ENCODE measurements at places on chromosomes 7 and 10.

DNA sequence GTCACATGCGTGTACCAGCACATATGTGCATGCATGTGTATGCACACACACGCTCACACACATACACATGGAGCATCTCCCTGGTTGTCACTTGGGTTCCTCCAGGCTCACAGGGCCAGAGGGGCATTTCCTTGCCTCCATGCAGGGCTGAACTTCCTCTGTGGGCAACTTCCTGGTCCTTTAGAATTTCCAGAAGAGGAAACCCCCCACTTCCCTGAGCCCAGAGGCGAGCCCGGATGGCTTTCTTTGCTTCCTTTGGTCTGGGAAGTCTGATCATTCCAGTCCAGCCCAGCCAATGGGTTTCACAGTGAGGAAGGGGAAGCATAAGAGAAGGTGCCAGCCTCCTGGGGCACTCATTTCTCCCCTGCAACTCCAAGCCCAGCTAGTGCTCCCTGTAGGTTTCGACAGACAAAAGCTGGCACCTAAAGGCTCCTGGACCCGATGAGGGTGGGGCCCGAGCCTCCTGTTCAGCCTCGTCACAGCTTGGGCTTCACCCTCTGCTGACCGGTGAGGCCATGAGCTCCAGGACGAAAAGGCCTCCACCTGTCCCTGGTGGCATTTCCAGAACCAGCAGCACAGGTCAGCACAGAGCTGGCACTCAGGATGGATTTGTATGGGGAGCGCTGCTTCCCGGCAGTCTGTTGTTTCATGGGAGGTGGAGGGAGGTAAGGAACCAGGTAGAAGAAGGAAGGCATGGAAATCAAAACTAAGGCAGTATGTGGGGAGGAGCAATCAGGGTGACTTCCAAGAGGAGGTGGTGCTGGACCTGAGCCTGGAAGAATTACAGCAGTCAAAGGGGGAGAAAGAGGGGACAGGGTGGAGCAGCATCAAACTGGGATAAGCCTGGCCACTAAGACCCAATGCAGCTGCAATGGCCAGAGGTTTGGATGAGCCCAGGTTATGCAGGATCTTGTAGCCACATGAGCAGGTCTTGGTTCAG is 23.7 kb downstream of the BTBD16 start:
- DNase-seq: no peak

DNA sequence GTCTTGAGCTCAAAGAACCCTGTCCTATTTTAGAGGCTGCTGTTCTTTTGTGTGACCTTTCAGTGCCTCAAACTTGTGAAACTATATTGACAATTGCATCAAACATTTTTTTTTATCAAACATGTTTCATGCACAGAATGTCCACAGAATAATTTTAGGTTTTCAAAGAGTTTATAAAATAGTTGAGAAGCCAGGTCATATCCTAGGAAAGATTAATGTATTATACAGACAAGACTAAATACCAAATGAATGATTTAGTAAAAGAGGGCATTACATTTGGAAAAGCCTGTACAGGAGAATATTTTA is 67.0 kb downstream of the CDK6 start:
- no peak for DNase-seq

GRCh38 chr10:119522747-119523426 is 19.6 kb downstream of the RGS10 start:
- DNase-seq: no peak

DNA sequence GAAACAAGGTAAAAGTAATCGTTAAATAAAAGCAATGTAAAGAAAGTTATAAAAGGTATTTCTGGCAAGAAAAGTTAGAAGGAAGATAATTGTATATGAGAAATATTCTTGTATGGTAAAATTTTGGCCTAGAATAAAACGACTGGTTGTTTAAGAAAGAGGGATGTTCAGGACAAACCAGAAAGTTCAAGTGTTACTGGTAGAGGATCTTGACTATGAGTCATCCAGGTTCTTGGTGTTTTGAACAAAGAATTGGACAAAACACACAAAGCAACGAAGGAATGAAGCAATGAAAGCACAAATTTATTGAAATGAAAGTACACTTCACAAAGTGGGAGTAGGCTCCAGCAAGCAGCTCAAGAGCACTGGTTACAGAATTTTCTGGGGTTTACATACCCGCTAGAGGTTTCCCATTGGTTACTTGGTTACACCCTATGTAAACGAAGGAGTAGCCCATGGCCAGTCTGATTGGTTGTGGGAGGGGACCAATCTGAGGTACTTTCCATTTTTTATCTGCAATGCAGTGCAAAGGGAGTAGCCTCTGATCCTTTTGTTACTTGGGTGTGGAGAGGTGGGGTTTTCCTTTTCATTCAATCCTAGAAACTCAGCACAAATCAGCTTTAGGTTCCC is 22.4 kb upstream of the GARS1 start:
- DNase-seq: no peak

DNA sequence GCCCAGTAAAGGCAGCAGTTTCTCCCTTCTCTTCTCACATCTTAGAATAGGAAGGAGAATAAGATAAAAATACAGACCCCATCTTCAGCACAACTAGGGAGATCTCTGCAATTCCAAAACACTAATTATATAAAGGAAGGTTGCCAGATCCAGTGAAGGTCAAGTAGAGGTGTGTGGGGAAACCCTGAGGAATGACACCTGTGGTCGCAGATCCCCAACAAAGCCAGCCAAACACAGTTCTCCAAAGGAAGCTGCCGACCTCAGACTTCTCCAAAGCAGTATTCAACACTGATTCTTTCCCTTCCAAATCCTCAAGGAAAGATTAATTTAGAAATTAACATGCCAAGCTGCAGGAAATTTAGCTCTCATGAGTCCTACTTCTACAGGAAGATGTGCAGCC is 62.9 kb upstream of the OIT3 start:
- no peak for DNase-seq

DNA sequence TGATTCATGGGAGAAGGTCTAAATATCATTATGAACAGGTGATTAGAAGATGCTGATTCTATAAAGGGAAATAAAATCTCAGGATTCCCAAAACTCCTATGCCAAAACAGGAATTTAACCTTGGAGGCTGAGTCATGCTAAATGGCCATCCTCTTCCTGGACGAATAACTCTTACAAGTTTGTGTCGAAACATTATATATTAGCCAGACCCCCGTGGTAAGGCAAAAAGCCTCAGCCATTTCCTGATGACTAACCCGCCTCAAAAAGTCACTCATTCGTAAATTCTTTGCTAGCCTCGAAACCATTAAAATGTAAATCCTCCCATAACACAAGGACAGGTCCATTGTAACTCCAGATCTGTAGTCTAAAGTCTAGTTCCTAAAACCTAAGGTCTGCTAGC is 32.0 kb downstream of the CUL2 start:
- no peak for DNase-seq

GRCh38 chr10:63829020-63829419 is 307.8 kb downstream of the REEP3 start:
- DNase-seq: no peak

- no peak for DNase-seq
Measured at GRCh38 chr10:17316488-17317170, 88.6 kb downstream of the VIM start.

DNA sequence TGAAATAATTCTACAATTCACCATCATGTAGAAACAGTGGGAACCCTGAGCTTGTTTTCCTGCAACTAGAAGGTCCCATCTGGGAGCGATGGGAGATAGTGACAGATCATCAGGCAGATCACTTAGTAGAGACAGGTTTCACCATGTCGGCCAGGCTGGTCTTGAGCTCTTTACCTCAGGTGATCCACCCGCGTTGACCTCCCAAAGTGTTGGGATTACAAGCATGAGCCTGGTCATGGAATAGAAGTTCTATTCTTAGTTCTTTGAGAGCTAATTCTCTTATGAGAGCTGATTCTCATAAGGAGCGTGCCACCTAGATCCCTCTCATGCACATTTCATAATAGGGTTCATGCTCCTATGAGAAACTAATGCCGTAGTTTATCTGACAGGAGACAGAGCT is 778.0 kb upstream of the AUTS2 start:
- DNase-seq: no peak

DNA sequence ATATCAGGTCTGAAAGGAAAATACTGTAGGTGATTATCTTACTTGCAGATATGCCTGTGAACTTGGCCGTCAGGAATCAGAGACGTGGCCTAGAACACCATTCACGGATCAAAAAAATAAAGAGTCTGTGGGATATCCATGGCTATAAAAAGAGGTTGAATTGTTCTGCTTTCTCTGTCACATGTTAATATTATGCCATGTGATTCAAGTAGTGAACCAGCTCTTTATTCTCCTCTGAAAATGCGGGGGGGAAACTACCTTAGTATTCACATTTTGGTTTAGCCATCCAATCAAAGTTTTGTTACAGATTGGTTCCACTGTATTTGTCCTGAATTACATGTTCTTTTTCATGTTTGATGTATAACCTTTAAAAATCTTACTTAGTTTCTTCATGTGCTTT is 120.5 kb downstream of the CCNY start:
- DNase-seq: no peak

DNA sequence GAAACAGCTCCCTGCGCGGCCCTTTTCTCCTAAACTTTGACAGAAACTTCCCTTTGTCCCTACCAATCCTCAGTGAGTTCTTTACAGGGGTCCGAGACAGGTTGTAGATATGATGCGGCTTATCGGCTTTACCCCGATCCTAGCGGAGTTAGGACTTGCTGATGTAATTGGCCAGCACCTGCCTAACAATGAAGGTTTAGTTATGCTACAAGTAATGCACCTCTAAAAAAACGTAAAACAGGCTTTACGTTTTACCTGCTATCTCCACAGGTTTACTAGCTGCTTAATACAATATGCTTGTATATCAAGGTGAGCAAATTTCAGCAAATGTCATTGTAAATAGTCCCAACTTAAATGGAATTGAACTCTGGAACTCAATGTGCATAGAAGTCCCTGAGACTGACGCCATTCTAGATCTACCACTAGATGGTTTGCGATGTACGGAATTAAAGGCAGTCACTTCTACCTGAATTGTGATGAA is 697 bp upstream of the SNX13 start:
- DNase-seq: no peak

GRCh38 chr7:35894721-35895120 is 93.9 kb downstream of the SEPTIN7 start:
- DNase-seq: no peak

DNA sequence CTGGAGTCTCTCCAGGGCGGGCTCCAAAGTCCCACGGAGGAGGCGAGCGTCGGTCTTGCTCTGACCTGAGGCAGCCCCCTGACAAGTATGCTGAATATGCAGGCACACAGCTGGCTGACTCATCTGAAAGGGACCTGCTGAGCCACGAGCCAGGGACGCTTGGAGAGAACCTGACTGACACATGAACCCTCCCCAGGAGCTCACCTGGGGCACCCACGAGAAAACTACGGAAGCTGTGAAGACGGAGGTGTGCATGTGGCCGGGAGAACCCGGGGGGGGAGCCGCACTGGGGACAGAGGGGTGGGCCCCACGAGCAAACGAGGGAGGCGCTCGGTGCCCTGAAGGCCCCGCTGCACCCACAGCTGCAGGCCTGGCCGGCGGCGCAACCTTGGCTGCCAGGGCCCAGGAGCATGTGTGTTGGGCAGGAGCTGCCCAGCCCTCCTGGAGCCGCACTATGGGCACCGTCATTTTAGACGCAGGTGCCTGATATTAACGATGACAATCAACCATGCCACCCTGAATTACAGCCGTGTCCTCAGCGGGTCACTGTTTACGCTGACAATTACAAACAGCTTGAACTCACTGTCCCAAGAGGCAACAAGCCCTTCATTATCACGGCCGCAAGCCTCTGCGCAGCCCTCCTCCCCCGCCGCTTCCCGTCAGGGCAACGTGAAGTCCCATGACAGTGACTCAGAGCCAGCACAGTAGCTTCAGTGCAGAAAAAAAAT is 64.7 kb downstream of the DIP2C start:
- no peak for DNase-seq

GRCh38 chr7:3682028-3682710 is 381.1 kb downstream of the SDK1 start:
- no peak for DNase-seq

- no peak for DNase-seq
Measured at GRCh38 chr10:103049237-103049636, 131.1 kb downstream of the CNNM2 start.

DNA sequence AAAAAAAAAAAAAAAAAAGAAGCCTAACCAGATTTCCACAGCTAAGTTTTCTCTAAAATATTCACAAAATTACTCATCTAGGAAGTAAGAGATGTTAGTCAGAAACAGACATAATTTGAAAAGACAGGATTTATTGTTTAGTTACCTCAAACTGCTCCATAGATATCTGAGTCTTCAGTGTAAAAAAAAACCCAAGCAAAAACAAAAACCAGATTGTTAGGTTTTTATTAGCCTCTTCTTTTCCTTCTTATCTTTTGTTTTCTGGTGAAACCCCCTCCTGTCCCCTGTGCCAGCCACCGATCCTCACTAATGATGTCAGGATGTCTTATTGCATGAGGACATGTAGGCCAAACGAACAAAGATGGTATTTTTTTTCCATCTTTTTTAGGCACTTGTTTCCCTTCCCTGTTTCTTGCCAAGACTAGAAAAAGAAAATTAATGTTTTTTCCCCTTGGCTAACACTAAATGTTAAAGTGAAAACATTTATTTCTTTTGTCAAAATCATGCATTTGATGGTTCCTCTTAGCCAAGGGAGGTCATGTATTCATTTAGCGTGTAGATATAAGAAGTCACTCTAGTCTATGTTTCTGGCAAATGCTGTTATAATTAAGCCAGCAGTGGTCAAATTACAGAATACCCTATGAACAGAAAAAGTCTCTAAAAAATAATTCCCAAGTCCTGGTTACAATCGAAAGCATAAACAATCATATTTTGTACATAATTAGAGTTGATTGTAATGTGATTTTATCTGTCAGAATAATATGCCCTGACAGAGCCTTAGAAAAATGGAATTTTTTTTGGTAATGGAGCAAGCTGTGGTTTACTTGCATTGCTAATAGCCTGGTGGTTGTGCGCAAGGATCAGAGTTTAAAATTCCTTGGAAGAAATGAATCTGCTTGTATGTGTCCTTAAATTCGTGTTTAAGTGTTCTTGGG is 702.4 kb upstream of the FZD8 start:
- DNase-seq: no peak

- DNase-seq: no peak
Measured at GRCh38 chr7:22601003-22601402, 101.0 kb upstream of the STEAP1B start.

DNA sequence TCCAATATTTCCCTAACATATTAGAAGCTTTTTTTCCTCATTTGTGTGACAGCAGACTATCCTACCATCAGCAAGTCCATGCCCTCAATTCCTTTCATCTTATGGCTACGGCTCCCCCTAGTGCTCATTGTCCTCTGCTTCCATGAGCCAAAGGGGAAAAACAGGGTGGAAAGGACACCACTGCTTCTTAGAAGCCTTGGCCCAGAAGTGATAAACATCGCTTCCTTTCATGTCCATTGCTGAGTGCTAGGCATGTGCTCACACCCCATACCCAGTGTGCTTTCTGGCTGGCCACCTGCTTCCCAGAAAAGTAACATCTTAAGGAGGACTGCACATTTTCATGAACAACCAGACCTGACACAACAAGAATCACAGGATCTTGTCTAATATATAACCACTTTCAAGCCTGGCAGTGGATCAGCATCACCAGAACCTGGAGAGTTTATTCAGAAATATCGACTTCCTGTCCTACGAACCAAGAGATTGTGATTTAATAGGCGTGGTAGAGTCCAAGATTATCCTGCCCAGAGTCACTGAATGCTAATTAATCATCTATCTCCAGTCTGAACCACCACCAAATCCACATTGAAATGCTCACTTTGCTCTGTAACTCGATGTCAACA is 650.5 kb upstream of the SORCS1 start:
- no peak for DNase-seq

All from stimulated activated CD4-positive, alpha-beta T cell treated with anti-CD3 and anti-CD28 coated beads, Interleukin-15, amount 100 ng/mL, for 1 hour (primary cell).